ENCODE measurements at places on chromosomes 3 and 15.

- no peak for DNase-seq
Observed at GRCh38 chr3:3366386-3366785, 186.9 kb upstream of the CRBN start.

DNA sequence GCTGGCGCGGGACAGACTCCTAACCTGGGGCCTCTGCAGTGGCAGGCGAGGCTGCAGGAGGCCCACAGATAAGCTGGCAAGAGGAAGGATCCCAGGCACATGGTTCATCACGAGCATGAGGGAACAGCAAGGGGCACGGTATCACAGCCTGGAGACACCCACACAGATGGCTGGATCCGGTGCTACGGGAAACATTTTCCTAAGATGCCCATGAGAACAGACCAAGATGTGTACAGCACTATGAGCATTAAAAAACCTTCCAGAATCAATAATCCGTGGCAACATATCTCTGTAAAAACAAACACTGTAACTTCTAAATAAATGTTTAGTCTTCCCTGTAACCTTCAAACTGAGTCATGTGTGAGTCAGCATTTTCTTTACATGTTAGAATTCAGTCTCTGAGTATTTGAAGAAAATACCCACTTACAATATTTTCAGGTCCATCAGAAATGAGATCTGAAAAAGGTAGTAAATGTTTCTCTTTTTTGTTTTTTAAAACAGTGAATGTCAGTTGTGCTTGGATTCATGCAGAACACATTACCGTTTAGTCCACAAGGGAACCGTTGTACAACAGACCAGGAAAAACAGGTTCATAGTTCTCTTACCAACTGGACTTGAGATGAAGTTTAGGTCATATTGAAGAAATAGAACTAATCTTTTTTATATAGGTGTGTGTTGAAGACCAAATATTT, 75.9 kb downstream of the BOC start:
- DNase-seq, result no peak

DNA sequence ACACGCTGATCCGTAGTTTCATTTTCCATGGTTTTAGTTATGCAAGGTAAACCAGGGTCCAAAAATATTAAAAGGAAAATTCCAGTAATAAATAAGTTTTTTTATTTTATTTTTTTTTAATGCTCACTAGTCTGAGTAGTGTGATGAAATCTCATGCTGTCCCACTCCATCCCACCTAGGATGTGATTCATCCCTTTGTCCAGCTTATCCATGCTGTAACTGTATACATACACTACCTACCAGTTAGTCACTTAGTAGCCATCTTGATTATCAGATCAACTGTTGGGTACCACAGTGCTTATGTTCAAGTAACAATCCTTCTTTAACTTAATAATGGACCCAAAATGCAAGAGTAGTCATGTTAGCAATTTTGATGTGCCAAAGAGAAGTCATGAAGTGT, 75.2 kb downstream of the ESYT3 start:
- DNase-seq, result no peak

DNA sequence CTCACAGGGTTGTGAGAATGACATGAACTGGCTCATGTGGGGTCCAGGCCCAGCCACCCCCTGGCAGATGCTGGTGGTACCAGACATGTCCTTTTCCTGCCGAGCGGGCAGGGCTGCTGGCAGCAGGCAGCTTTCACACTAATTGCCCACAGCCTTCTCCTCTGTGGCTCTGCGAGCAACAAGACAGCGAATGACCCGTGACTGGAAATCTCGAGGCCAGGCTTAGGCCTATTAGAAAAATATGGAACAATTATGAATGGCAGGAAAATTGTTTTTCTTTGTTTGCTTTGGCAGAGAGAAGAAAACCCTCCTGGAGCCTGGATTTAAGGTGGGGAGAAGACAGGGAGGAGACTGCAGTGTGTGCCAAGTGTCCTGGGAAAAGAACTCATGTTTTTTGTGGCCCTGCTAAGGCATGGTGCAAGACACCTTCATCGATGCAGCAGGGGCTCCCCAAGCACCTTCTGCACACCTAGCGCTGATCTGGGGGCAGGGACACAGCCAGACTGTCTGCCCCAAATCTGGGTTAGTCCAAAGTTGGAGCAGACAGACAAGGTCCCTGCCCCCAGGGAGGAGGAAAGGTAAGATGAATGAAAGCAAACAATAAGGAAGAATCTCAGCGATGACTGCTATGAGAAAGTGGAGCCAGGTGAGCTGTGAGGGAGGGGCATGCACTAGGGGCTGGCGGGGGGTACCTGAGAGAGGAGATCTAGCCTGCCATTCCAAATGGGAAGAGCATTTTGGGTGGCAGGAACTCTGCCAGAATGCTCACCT, 193.8 kb upstream of the TLE3 start:
- DNase-seq, result no peak

GRCh38 chr3:164326714-164327113, 751.6 kb downstream of the SI start:
- DNase-seq, result no peak

DNA sequence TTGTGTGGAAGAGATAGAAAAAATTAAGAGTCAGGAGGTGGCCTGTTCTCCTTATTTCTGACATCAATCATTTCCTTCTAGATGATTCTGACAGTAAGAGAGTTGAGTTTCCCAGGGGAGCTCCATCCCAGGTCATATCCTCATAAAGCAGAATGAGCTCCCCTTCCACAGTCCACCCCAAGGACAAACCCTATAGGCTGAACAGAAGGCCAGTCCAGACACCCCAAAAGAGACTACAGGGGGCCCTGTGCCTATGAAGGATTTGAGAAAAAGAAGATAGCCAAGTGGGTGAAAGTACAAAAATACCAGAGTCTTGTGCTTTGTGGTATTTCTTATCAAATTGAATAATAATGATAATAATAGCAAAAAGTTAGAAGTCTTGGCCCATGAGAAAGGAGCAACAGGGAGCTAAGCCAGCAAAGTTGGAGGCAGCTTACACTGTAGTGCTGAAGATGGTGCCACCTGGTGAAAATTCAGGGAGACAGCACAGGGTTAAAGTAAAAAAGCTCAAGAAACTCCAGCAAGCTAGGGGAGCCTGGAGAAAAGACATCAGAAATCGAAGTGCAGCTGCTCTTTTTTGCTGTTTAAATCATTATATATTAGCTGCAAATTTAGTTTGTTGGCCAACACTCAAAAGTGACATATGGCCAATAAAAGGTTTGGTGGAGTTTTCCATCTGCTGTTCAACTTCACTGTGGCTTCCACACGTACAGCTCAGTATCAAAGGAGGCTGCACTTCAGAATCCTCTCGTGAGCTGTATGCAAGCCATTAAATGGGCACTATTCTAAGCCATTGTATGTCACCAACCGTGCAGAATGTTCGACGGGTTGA, 35.8 kb upstream of the SLC24A5 start:
- DNase-seq, result no peak

- peak; percentile 90 for DNase-seq
Observed at GRCh38 chr3:122679085-122679881, 1.4 kb upstream of the PARP14 start.

DNA sequence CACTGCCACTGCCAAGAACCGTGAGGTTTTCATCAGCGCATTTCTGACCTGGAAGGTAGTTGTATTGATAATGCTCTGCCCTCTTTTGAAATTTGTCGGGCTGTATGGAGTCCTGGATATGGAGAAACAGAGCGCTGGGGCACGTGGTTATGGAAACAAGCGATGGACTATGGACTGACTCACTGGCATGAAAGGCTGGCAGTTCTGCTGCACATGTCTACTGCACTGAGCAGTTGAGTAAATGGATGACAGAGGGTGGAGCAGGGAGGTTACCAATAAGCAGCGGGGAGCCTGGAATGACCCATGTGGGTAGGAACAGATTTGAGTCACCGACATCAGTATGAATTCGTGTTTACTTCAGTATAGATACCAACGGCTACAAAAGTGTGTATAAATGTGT, 429.5 kb downstream of the OCA2 start:
- DNase-seq, result no peak

- no peak for DNase-seq
Observed at GRCh38 chr3:66098436-66098835, 59.7 kb upstream of the MAGI1 start.

GRCh38 chr3:50525191-50525910, 21.9 kb upstream of the CACNA2D2 start:
- no peak for DNase-seq

- DNase-seq, result no peak
Observed at GRCh38 chr15:28167042-28167441, 67.9 kb upstream of the OCA2 start.

DNA sequence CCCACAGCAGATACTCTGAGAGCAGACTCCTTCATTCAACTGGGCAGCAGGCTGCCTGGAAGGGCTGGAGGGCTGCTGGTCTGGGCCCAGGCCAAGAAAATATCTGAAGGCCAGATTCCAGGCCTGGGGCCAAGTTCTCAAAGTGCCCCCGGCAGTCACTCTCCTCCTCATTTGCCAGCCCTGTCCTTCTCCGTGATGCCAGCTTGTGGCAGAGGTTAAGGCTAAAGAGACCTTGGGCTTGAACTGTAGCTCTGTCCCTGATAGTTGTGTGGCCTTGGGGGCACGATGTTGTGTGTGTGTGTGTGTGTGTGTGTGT, 39.0 kb downstream of the FAM3D start:
- no peak for DNase-seq

DNA sequence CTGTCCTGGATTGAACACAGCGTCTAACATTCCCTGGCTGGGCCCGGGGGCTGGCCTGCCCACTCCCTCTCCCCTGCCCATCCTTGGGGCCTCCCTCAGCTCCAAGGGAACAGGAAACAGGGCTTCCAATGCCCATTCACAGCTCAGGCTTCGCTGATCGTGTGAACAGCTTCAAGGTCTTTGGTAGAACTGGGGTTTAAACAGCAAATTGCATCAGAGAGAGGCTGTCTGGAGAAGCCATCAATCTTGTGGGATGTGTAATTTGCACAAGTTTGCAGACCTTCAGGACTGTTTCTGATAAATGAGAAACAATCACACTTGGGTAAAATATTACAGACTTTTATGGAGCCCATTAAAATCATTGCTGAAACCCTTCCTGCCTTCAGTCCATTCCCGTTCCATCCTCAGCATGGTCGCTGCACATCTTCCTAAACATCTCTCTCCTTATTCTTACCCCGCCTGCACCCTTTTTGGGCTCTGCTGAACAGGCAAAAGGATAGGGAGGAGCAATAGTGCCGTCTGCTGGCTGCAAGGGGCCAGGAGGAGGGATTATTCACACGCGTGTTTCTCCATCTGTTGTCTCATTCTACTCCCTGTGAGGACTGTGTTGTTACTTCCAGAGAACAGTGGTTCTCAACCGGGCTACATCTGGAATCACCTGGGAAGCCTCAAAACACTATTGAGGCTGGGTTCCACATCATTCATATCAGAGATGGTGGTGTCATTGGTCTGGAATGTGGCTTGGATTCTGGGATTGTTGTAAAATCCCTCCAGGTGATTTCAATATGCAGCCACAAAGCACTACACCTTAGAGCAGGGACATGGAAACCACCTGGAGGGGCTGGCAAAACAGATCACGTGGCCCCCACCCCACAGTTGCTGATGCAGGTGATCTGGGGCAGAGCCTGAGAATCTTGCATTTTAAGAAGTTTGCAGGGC, 116.3 kb downstream of the CLSTN2 start:
- no peak for DNase-seq

DNA sequence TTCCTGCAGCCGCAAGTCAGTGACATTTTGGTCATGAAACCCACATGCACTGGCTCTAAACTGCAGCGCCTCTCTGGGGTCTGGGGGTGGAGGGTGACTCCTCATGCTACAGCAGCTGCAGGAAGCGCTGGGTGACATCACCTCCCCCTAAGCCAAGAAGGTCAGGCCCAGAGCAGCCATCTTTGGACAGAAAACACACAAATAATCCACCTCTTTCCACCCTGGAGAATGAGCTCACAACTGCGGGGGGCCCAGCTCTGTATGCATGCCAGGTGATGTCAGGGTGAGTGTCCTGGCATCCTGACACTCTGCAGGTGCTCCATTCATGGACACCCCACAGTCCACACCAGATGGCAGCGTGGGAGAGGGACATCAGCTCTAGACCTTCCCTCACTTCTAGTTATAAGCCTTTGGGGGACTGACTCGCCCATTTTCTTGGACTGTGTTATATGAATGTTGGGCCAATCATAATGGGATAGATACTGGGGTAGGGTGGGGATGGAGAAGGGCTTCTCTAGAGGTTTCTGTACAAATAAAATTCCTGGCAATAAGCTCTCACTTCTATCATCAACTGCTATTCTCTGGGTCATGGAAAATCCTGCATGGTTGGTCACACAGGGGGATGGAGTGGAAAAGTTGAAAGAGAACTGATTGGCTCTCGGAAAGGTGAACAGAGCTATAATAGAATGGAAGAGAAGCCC, 70.7 kb upstream of the THBS1 start:
- no peak for DNase-seq

DNA sequence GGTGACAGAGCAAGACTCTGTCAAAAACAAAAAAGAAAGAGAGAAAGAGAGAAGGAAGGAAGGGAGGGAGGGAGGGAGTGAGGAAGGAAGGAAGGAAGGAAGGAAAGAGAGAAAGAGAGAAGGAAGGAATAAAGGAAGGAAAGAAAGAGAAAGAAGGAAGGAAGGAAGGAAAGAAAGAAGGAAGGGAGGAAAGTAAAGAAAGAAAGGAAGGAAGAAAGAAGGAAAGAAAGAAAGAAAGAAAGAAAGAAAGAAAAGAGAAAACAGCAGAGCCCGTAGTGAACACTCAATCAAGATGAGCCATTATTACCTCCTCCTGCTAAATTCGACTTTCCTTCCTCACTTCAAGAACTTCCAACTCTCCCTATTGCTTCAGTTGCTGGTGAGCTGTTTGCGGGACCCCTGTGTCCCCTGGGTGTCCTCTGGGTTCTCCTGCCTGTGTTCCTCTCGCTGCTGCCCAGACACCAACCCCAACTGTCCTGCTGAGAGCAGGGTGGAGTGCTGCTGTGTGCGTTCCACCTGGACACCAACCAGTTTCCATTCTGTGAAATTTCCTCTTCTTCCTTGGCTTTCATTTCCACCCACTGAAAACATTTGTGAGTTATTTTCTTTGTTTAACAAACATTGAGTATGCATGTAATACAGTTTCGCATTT, 266.4 kb downstream of the FAM43A start:
- DNase-seq, result no peak

DNA sequence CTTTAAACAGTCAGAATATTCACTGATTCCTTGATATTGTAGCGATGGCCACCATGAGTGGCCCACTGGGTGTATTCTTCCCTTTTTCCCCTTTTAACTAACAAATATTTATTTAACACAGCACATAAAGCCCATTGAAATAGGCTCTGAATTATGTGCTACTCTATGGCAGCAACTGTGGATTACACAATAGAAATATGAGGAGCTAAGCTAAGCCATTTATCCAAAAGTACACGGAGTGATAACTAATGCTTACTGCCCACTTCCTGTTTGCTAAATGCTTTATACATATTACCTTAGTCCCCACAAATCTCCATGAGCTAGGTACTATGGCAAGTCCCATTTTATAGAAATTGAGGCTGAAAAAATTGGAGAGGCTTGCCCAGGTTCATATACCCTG, 17.9 kb downstream of the ILDR1 start:
- DNase-seq, result no peak

Data from CD4-positive, CD25-positive, alpha-beta regulatory T cell (primary cell).